ENCODE measurements at places on chromosomes 2 and 18.

GRCh38 chr18:70822691-70823090 lies 533.8 kb downstream of the SOCS6 start:
- DNase-seq = no peak

DNA sequence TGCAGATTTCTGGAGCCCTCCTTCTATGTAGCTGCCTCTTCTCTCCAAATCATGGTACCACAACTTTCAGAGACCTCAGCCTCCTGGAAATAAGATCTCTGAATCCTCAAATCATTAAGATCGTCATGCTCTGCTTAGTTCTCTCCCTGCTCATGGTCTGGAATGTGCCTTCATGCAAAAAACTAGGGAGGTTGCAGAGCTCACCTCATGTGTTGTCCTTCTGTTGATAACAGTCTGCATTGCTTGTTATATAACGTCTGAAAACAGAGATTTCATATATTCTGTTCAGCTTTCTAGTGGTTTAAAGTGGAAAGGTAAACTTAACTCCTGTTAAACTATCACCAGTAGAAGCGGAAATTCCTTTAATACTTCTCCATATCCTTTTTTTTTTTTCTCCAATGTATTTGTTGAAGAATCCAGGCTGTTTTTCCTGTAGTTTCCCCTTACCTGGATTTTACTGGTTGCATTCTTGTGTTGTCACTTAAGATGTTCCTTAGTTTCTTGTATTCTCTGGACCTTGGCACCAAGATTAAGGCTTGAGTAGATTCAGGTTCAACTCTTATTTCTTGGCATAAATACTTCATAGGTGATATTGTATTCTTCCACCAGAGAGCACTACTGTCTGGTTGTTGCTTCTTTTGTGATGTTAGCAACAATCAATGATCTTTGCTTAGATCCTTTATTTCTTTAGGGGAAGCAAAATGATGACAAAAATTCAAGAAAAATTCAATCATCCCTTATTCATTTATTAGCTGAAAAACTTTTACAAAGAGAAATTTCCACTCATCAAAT lies 211.3 kb downstream of the LOXHD1 start:
- no peak for DNase-seq

GRCh38 chr2:230012267-230012884 lies 56.3 kb downstream of the SLC16A14 start:
- DNase-seq = no peak

GRCh38 chr2:76491503-76491902 lies 780.8 kb upstream of the GCFC2 start:
- DNase-seq = no peak

All from effector memory CD4-positive, alpha-beta T cell (primary cell).